Stomach (tissue), 19 donors: ENCODE measurements at places on chromosomes 6 and 20. TPM values are rescaled to one million over a fixed set of nuclear protein-coding genes. Genes with fewer than 3 reads are reported as not detected.
A peak's percentile ranks its signal among the peaks of the same experiment; 100 is the strongest.

DNA sequence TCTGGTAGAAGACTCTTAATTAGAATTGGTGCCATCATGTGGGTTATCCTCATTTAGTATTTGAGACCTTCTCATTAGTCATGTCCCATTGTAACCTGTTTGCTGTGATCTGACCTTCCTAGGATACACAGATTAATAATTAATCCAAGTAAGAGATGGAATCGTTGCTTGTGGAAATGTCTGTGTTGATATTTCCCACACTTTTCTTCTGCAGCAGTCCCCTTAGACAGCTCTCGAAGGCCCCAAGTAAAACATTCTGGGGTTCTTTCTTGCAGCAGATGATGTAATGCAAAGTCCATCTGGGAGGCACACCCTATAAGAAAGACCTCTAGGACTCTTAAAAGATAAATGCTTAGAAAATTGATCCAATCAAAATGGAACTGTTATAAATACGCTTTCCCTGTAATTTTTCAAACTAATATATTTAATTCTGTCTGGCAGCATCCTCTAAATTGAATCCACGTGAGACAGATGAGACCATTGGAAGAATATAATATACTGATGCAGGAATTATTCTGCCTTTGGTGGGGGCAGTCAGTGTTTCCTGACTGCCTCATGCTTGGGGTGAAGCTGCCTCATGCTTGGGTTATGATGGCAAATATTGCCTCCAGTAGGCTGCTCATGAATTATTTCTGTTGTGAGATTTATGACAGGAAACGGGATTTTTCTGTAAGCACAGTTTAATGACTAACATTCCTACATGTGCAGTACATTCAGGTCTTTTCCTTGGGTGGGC, 54.5 kb upstream of the ARMC2 start:
- no peaks in the 10 kb centered on the region for H3K27me3 ChIP-seq
- DNase-seq = no peak
- H3K27ac ChIP-seq = no peak overlapping the region
- no peak overlapping the region for H3K4me3 ChIP-seq
- peaks cover 26% of the 10 kb centered on the region for H3K4me1 ChIP-seq

- no peaks in the 10 kb centered on the region for H3K4me1 ChIP-seq
- no peaks in the 10 kb centered on the region for H3K27me3 ChIP-seq
- no peaks in the 10 kb centered on the region for H3K36me3 ChIP-seq
- no peak overlapping the region for H3K4me3 ChIP-seq
These were observed 334.8 kb downstream of the UTRN start for GRCh38 chr6:144619966-144620365.

Gene RAET1E
- polyA plus RNA-seq = not detected

GRCh38 chr6:21537637-21538036, 55.9 kb upstream of the SOX4 start:
- peak; percentile 52 for DNase-seq
- H3K27me3 ChIP-seq = no peaks in the 10 kb centered on the region
- H3K4me3 ChIP-seq = no peak overlapping the region
- H3K4me1 ChIP-seq = no peaks in the 10 kb centered on the region
- H3K27ac ChIP-seq = no peak overlapping the region

Gene AIF1
- 74.2 TPM for polyA plus RNA-seq

GRCh38 chr20:5364997-5365597, 48.3 kb upstream of the PROKR2 start:
- no peaks in the 10 kb centered on the region for H3K4me1 ChIP-seq
- no peak overlapping the region for H3K27ac ChIP-seq
- no peak for DNase-seq

GRCh38 chr20:36606158-36607066, 833 bp downstream of the RAB5IF start:
- peaks cover 34% of the 10 kb centered on the region for H3K36me3 ChIP-seq
- H3K27me3 ChIP-seq = no peaks in the 10 kb centered on the region
- H3K4me1 ChIP-seq = peaks cover 25% of the 10 kb centered on the region
- H3K4me3 ChIP-seq = peak overlapping the region; percentile 88
- peak; percentile 73 for DNase-seq

Gene DNAH8
- not detected for polyA plus RNA-seq

- H3K4me3 ChIP-seq = no peak overlapping the region
- peaks cover 20% of the 10 kb centered on the region for H3K4me1 ChIP-seq
- no peak for DNase-seq
- H3K36me3 ChIP-seq = no peaks in the 10 kb centered on the region
- no peaks in the 10 kb centered on the region for H3K27me3 ChIP-seq
These were observed 112.4 kb downstream of the ARMC2 start for GRCh38 chr6:108960601-108961000.

Gene SGK2
- polyA plus RNA-seq = 15.3 TPM

Gene FLRT3
- 8.0 TPM for polyA plus RNA-seq

- no peaks in the 10 kb centered on the region for H3K36me3 ChIP-seq
- H3K27me3 ChIP-seq = no peaks in the 10 kb centered on the region
- H3K27ac ChIP-seq = no peak overlapping the region
- no peaks in the 10 kb centered on the region for H3K4me1 ChIP-seq
These were observed 214.3 kb upstream of the TCF21 start for GRCh38 chr6:133674661-133675060.

- peaks cover 5% of the 10 kb centered on the region for H3K4me1 ChIP-seq
- no peak overlapping the region for H3K27ac ChIP-seq
- DNase-seq = no peak
These were observed 123.6 kb downstream of the PLEKHG1 start for GRCh38 chr6:150723345-150723658.

- no peak overlapping the region for H3K4me3 ChIP-seq
- H3K36me3 ChIP-seq = no peaks in the 10 kb centered on the region
- H3K27me3 ChIP-seq = no peaks in the 10 kb centered on the region
- no peaks in the 10 kb centered on the region for H3K4me1 ChIP-seq
- no peak overlapping the region for H3K27ac ChIP-seq
- DNase-seq = no peak
These were observed 147.6 kb upstream of the FAM83B start for GRCh38 chr6:54698974-54699373.

DNA sequence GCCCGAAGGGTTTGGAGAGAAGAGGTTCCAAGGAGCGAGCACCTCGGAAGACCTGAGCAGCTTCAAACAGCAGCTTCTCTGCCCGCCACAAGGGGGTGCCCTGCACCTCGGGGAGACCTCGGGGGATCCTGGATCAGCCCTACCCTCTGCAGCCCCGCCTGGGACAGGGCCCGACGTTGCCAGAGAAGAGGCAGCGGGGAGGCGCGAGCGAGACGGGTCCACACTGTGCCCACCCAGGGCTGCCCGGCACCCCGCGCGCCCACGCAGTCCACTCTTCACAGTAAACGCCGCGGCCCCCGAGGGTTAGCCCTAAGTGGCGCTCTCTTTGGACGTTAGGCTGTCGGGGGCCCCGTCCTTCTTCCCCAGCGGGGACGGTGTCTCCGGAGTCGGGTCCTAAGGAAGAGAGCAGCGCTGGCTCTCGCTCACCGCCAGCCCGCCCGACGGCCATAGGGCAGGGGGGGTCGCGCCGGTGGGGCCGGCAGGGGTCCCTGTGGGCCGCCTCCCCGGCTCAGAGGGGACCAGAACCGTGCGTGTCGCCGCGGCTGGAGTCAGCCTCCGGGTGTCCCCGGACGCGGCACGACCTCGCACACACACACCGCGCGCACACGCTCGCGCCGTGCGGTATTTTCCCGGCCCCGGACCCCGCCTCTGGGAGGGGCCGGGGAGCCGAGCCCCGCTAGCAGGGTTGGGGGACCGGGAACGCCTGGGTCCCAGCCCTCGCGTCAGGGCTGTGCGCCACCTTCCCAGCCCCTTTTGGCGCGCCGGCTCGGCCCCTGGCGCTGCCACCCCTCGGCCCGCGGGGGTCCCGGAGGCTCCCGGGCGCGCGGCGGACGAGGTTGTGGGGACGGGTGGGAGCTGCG, 929 bp downstream of the CDH22 start:
- H3K27ac ChIP-seq = no peak overlapping the region
- peaks cover 65% of the 10 kb centered on the region for H3K27me3 ChIP-seq
- peak overlapping the region; percentile 51 for H3K4me3 ChIP-seq
- peaks cover 41% of the 10 kb centered on the region for H3K4me1 ChIP-seq
- H3K36me3 ChIP-seq = no peaks in the 10 kb centered on the region

Gene MUCL3
- polyA plus RNA-seq = 17.5 TPM

Gene ESF1
- 6.2 TPM for polyA plus RNA-seq

- H3K36me3 ChIP-seq = no peaks in the 10 kb centered on the region
- no peak overlapping the region for H3K4me3 ChIP-seq
- DNase-seq = peak; percentile 40
- H3K27ac ChIP-seq = no peak overlapping the region
- H3K4me1 ChIP-seq = peaks cover 5% of the 10 kb centered on the region
- no peaks in the 10 kb centered on the region for H3K27me3 ChIP-seq
These were observed 15.7 kb upstream of the IGF2R start for GRCh38 chr6:159953091-159953601.

DNA sequence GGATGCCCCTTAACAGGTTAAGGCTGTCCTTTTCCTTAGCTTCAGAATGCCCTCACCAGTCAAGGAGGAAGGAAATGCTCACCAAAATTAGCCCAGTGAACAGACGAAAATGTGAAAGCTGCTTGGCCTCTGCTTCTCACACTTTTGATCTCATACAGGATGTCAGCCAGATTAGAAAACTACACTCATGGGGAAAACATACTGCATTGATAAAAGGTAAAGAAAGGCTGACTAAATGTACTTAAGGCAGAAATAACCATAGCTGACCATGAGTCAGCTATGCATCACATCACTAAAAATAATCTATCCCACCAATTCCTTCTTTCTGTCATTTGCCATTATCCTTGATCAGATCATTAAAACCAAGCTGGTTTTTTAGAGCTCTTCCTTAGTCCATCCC, 198.4 kb upstream of the TENT5A start:
- H3K27me3 ChIP-seq = no peaks in the 10 kb centered on the region
- no peak overlapping the region for H3K27ac ChIP-seq
- H3K36me3 ChIP-seq = no peaks in the 10 kb centered on the region
- no peaks in the 10 kb centered on the region for H3K4me1 ChIP-seq
- no peak for DNase-seq
- no peak overlapping the region for H3K4me3 ChIP-seq

Gene BPIFB1
- polyA plus RNA-seq = 2.3 TPM

GRCh38 chr6:27800731-27801373, 111.3 kb downstream of the OR2B2 start:
- H3K27me3 ChIP-seq = no peaks in the 10 kb centered on the region
- no peak overlapping the region for H3K27ac ChIP-seq
- H3K4me3 ChIP-seq = no peak overlapping the region
- no peaks in the 10 kb centered on the region for H3K36me3 ChIP-seq

DNA sequence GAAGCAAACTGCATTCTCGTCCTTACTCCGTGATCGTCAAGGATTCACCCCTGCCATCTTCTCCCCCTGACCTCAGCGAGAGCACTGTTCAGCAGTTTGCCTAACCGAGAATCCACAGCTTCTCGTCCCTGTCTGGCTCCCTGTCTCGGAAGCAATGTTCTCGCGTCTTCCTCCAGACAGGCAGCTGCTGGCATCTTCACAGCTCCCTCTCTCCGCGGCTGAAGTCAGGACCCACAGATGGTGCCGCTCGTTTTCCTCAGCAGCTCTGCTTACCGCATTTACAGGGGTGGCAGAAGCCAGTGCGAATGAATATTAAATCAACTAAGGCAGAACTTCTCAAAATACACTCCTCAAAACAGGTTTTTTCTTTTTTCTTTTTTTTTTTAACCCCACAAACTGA, 18.9 kb upstream of the SLC22A2 start:
- no peaks in the 10 kb centered on the region for H3K36me3 ChIP-seq
- H3K4me1 ChIP-seq = no peaks in the 10 kb centered on the region
- H3K27me3 ChIP-seq = no peaks in the 10 kb centered on the region
- no peak overlapping the region for H3K4me3 ChIP-seq

Gene ZNF318
- 4.8 TPM for polyA plus RNA-seq

Gene ARMC2
- polyA plus RNA-seq = 0.46 TPM

- no peaks in the 10 kb centered on the region for H3K36me3 ChIP-seq
- no peaks in the 10 kb centered on the region for H3K4me1 ChIP-seq
- no peak for DNase-seq
- H3K4me3 ChIP-seq = no peak overlapping the region
- no peaks in the 10 kb centered on the region for H3K27me3 ChIP-seq
These were observed 40.9 kb upstream of the KIF13A start for GRCh38 chr6:18028332-18028731.

Gene OPN5
- 0.19 TPM for polyA plus RNA-seq

- H3K4me3 ChIP-seq = no peak overlapping the region
- no peaks in the 10 kb centered on the region for H3K27me3 ChIP-seq
- no peak for DNase-seq
These were observed 106.8 kb downstream of the CDK19 start for GRCh38 chr6:110708295-110708950.

DNA sequence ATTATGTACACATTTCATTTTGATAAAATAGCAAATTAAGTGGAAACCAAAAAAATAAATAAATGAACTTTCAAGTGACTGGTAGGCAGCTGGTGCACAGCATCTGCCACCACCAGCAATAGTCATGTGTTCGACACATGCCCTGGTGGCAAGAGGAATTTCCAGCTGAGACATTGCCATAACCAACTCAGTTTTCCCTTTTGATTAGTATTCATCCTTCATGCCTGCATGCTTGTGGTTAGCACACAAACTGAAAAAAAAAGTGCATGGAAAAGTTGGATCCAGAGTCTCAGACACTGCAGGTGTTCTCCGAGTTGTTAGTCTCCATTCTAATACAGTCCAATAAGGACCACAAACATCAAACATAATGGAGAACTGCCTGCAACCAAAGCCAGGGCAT, 156.0 kb upstream of the SOX4 start:
- H3K4me1 ChIP-seq = no peaks in the 10 kb centered on the region
- no peaks in the 10 kb centered on the region for H3K27me3 ChIP-seq
- no peak overlapping the region for H3K27ac ChIP-seq
- H3K4me3 ChIP-seq = no peak overlapping the region

Gene PTCHD4
- polyA plus RNA-seq = 0.12 TPM

DNA sequence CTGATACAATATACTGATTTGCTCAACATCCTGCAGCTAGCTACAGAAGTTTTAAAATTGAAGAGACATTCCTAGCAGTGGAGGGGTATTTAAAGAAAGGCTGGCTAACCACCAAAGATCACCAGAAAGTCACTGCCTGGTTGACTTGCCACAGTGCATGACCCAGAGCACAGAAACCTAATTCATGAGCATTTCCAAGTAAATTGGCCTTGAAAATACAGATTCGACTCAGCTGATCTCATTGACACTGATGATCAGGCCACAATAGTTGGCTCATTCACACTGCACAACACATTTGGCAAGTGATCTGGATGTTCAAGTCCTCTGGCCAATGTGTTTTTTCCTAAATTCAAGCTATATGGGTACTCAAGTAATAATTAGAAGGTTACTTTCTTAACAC, 13.3 kb upstream of the TDRD6 start:
- H3K27me3 ChIP-seq = no peaks in the 10 kb centered on the region
- no peaks in the 10 kb centered on the region for H3K4me1 ChIP-seq
- H3K4me3 ChIP-seq = no peak overlapping the region
- no peak for DNase-seq

DNA sequence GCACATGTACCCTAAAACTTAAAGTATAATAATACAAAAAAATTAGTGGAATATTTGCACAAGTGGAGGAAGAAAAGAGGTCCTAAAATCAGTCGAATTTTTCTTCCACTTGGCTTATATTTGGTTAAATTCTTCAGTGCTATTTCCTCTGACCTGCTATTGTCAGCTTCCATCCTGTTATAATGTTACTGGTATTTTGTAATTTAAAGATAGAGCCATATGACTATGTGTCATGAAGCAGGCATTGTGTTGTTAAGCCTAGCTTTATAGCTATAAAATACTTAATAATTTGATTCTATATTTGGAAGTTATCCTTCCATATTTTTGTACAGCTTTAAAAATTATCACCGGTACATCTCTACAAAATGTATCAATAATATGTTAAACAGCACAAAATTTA, 455.9 kb upstream of the MARCKS start:
- H3K4me3 ChIP-seq = no peak overlapping the region
- H3K27ac ChIP-seq = no peak overlapping the region
- no peak for DNase-seq
- H3K36me3 ChIP-seq = no peaks in the 10 kb centered on the region

Gene CAGE1
- polyA plus RNA-seq = not detected

- H3K36me3 ChIP-seq = no peaks in the 10 kb centered on the region
- H3K4me1 ChIP-seq = no peaks in the 10 kb centered on the region
- H3K4me3 ChIP-seq = no peak overlapping the region
- H3K27ac ChIP-seq = no peak overlapping the region
These were observed 30.4 kb upstream of the PNRC1 start for GRCh38 chr6:89050155-89050554.
